ENCODE measurements at places on chromosomes 12 and 14. TPM values are rescaled to one million over a fixed set of nuclear protein-coding genes. Genes with fewer than 3 reads are reported as not detected.
A peak's percentile ranks its signal among the peaks of the same experiment; 100 is the strongest.

DNA sequence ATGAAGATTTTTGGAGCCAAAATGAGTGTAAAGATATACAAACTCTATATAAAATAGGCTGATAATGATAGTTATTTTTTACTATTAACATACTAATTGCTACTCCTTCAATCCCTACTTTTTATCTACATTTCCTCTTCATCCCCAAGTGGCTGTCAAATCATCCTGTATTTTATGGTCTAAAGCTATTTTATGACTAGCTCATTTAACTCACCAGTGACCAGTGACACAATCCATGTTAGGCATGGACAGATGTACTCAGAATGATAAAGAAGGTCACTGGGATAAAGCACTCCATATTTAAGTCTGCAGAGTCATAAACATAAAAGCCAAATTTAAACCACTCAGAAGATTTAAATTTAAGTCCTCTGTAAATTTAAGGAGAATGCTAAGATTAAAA is 183.0 kb downstream of the MED13L start:
- no peak for DNase-seq
- H3K4me3 ChIP-seq, result no peak overlapping the region
- H3K27me3 ChIP-seq, result no peaks in the 10 kb centered on the region
- H3K36me3 ChIP-seq, result peaks cover 20% of the 10 kb centered on the region
- H3K4me1 ChIP-seq, result no peaks in the 10 kb centered on the region
- H3K27ac ChIP-seq, result no peak overlapping the region

The KRT80 gene
- polyA plus RNA-seq, result 1.3 TPM

The LRRC9 gene
- polyA plus RNA-seq, result not detected

GRCh38 chr12:62728741-62729140 is 206.2 kb downstream of the PPM1H start:
- peak overlapping the region; percentile 98 for H3K27ac ChIP-seq
- peaks cover 79% of the 10 kb centered on the region for H3K4me1 ChIP-seq
- DNase-seq, result no peak
- no peaks in the 10 kb centered on the region for H3K27me3 ChIP-seq
- no peaks in the 10 kb centered on the region for H3K36me3 ChIP-seq

- peak overlapping the region; percentile 49 for H3K27ac ChIP-seq
- DNase-seq, result no peak
- H3K4me3 ChIP-seq, result no peak overlapping the region
- no peaks in the 10 kb centered on the region for H3K27me3 ChIP-seq
Observed at GRCh38 chr12:50518090-50518489, 13.3 kb downstream of the DIP2B start.

The HOXC12 gene
- polyA plus RNA-seq, result not detected

The ANG gene
- polyA plus RNA-seq, result 11.9 TPM

The SPX gene
- polyA plus RNA-seq, result 0.24 TPM

- no peaks in the 10 kb centered on the region for H3K27me3 ChIP-seq
- no peaks in the 10 kb centered on the region for H3K36me3 ChIP-seq
- peak; percentile 69 for DNase-seq
- H3K4me3 ChIP-seq, result no peak overlapping the region
- peak overlapping the region; percentile 25 for H3K27ac ChIP-seq
Observed at GRCh38 chr12:105992849-105993740, 145.7 kb downstream of the NUAK1 start.

DNA sequence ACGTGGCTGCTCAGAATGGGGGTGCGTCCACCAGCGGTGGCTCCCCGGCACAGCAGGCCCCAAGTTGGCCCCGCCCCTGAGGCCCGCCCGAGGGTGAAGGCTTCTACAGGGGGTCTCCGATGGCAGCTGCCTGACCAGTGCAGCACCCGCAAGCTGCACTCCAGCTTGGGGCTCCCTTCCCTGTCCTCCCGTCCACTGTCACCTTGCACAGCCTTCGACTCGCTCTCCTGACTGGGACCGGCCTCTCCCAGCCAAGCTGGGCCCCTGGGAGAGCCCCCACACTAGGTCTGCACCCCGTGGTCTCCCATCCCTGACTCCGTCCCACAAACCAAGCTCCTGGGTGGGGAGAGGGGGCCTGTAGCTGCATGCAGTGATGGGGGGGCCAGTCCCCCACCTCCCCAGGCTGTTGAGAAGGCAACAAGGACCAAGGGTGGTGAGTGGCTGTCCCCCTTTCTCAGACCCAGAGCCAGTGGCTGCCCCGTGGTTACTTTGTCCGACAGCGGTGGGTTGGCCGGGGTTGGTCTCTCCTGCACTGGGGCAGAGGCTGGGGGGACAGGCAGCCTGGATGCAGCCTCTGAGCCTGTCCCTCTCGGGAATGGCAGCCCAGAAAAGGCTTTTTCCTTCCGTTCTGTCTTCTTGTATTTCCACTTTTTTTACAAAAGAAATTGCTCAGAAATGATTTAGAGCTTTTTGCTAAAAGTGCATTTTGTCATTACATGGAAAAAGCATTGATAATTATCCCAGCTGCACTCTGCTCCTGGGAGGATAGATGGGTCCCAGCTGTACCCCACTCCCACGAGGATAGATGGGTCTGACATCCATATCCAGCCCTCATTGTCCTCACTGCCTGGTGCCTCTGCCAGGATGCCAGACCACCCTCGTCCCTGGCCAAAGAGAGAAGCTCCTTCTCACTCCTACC is 217.0 kb downstream of the KIF26A start:
- H3K4me1 ChIP-seq, result no peaks in the 10 kb centered on the region
- no peak overlapping the region for H3K27ac ChIP-seq
- DNase-seq, result no peak

Measured in GM23248 (cell line).